Renal cortical epithelial cell (primary cell): ENCODE measurements at places on chromosomes 5 and 9.
A peak's percentile ranks its signal among the peaks of the same experiment; 100 is the strongest.

GRCh38 chr5:68221488-68221887, 5.9 kb downstream of the PIK3R1 start:
- DNase-seq, result no peak

- peak; percentile 92 for DNase-seq
These were observed 293.0 kb downstream of the ZNF608 start for GRCh38 chr5:124453221-124454051.

DNA sequence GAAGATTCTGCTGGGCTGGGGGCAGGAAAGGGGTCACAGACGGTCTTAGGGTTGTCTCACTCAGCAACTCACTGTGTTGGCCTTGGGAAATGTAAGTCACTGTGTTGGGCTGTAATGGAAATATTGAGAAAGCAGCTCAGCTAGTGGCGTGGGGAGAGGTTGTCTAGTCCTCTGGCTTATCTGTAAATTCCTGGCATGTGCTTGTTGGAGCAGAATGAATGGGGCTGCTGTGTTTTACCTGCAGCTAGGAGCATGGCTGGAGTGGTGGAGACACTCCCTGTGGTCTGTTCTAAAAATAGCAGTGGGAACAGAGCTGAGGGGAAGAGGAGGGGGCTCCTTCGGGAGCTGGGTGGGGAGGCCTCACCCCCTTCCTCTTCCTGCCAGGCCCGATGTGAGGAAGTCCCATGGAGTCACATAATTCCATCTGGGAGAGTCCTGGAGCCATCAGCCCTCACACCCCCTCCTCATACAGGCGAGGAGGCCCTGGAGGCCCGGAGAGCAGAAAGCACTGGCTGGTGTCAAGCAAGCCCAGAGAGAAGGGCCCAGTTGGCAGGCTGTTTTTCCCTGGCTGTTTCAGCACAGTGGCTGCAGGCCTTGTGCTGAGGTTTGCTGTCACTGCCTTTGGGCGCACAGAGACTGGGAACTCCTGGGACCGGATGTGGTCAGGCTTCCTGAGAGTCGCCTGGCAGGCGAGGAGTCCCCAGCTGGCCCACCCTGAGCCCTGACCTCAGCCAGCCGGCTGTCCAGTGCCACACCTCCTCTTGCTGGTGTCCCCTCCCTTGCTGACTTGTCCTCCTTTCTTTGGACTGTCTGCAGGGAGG, 84.9 kb downstream of the RGS3 start:
- DNase-seq, result peak; percentile 36

DNA sequence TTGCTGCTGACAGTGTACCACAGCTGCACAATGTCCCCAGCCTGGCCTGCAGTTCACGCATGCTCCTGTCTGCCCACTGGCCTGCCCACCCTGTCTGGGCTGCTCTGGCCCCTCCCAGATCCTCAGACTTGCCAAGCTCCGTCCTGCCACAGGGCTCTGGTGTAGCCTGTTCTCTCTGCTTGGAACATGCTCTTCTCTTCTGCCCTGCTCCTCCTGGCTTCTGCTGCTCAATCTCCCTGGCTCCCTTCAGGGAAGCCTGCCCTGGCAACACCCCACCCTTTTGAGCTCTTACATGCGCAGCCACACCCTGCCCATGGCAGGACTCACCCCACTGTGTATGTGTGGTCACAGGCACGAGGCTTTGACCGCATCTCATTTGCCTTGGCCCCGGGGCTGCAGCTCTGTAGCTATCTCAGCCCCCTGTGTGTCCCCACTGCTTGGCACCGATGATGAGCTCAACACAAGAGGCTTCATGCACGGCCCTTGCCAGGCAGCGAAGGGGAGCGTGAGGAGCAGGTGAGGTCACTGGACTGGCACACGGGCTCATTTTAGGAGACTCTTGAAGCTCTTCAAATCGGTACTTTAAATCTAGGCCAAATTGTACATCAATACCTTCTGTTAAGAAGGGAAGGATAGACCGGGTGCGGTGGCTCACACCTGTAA, 20.4 kb upstream of the BRD3 start:
- DNase-seq, result no peak
